ENCODE measurements at places on chromosomes 12 and 14.

- DNase-seq: no peak
These were observed 184.3 kb downstream of the CCDC91 start for GRCh38 chr12:28374556-28374955.

DNA sequence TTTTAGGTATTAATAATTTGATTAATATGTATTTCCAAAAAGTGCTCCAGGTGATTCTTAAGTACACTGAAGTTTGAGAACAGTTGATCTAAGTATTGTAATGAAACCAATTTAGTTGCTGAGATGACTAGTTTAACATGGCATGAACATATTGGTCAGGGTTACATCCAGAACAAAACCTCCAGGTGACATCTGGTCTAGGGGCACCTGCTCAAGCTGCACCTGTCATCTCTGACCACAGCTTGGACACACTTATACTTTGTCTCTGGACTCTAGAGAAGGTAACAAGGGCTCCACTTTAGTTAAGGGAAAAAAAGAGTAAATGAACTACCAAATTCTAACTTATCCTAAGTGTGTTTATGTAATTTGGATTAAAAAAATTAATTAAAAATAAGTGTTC lies 8.1 kb downstream of the ARID2 start:
- no peak for DNase-seq

DNA sequence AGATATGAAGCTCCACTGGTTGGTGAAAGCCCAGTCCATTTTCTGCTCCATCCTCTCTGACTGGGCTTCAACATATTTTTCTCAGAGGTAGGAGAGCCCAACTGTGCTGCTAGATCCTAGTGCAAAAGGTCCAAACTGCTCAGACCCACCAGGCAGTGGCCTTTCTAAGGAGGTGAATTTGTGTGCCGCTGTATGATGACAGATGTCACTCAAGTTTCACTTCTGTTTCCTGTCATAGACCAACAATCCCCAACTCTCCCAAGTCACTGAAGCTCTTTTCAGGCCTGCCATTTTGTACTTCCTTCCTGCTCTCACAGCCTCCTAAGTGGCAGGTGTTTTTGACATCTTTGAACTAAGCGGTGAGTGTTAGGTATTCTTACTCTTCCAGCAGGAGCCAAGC lies 16.4 kb upstream of the RNASE4 start:
- DNase-seq: no peak

- DNase-seq: peak; percentile 79
These were observed at the start of gene DNAL1 for GRCh38 chr14:73644531-73645247. TSS of gene DNAL1 (plus strand) at chr14:73644986. CDS start at chr14:73645040, 54 bp downstream.

DNA sequence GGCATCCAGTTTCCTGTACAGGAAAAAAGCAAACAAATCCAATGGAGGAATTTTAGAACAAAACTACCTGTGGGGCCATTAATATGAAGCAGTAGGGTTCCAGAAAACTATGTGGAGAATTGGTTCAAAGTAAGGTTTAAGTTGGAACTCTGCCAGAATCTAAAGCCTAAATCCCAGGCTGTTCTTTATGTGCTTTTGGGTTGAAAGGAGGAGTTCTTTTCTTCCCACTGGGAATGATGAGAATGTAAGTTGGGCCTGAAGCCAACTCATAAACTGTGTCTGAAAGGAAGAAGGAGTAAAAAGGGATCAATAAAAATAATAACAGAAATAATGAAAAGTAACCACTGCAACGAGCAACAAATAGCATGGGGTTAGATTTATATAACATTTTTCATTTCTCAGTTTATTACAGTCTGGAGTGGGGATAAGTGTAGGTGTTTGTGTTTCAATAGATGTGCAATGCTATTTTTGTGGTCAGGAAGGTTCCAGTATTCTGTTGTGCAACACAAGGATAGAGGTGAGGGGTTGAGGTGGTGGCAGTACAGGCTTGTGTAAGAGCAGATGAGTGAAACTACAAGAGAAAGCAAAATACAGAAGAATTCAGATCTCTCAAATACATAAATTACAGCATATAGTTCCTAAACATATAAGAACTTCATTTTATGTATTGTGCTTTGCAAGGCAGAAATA lies 373.6 kb downstream of the EMP1 start:
- no peak for DNase-seq

- DNase-seq: no peak
These were observed 326.6 kb downstream of the PAWR start for GRCh38 chr12:79364197-79364596.

DNA sequence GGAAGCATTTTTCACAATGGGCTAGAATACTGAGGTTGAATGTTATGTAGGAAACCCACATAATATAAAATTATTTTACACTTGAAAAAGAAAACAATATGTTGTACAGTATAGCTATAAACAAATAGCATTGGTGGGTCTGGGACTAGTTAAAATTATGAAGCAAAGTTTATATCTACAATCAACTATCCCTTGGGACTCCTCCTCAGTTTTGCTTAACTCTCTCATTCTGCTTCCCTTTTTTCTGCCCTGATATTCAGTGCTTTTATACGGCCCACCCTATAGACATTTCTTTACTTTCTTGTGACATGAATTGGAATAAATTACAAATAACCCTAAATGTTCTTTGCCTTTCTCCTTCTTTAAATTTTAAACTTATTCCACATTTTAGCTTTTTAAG lies 300.5 kb downstream of the FBXL14 start:
- DNase-seq: no peak

Measured in activated naive CD8-positive, alpha-beta T cell treated with anti-CD3 and anti-CD28 coated beads, Interleukin-2, amount 50 U/mL, for 16 hours (primary cell).